ENCODE measurements at places on chromosomes 2 and 18.
A peak's percentile ranks its signal among the peaks of the same experiment; 100 is the strongest.

GRCh38 chr2:197828464-197829135, 24.2 kb downstream of the PLCL1 start:
- no peak for DNase-seq

- no peak for DNase-seq
Observed at GRCh38 chr2:98555696-98556095, 52.6 kb downstream of the COA5 start.

DNA sequence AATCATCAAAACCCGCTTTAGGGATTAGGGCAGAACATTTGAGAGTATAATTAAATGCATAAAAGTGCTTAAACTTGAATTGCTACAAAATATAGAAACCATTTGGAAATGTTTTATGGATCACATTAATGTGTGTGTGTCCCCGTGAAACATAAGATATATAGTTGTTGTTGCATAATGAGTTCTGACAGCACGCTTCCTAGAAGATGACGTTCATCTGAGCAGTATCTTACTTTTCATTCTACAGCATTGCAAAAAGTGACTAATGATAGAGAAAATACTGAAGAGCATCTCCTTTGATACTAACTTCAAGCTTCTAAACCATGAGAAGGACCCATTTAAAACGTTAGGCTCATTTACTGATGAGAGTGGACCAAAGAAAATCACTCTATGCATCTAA, 63.7 kb downstream of the SLC8A1 start:
- no peak for DNase-seq

- DNase-seq = no peak
Observed at GRCh38 chr18:47427923-47428637, 176.6 kb upstream of the SKOR2 start.

- DNase-seq = no peak
Observed at GRCh38 chr2:29700560-29700959, 220.8 kb downstream of the ALK start.

- no peak for DNase-seq
Observed at GRCh38 chr2:116094196-116094595, 1651.8 kb downstream of the DPP10 start.

DNA sequence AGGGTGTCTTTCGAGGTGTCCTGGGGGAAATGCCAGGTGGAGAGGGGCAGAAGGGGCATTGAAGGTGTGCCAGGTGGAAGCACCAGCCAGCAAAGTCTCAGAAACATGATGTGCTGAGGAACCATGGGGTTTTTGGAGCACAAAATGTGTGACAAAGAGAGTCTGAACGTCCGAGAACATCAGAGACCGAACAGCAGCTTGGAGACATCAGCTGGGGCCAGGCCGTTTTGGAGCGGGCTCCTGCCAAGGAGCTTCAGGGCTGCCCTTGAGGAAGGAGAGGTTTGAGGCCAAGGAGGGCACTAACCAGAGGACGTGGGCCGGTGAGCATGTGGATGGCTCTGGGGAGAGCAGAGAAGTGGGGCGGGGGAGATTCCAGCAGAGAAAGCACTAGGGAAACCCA, 5.3 kb upstream of the MBP start:
- DNase-seq = no peak

- peak; percentile 1 for DNase-seq
Observed at GRCh38 chr2:178761759-178762371, 45.4 kb downstream of the TTN start.

DNA sequence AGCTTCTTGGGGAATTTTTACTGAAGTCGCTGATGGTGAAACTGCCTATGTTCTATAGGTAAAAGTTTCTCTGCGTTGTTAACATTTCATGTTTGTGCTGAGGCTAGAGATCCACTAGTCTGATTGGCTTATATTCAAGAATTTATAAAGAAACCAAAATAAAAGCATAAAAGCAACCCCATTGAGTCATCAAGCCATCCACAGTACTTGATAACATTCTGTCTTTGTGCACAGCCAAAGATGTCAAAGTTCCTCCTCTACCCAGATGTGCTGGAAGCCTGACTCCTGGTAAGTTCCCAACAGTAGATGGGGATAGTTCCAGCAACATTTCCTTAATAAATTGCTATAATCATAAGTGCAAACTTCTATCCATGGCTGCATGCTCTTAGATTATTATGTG, 107.8 kb downstream of the TANC1 start:
- DNase-seq = no peak

DNA sequence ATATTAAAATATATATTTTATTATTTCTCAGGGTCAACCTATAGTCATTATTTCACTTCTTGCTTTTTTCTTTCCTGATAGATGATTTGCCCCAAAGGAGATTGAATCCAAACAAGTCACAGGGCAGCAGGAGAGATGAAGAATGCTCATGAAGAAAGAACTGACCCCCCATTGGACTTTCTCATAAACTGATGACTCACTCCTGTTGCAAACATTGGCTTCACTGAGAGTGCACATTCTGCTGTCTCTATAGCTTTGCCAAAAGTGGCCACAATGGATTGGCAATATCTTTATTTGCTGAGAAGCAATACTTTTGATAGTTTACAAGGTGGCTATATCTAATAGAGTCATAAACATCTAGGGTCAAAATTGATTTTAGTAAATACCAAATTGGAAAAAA, 55.9 kb upstream of the ZNF385B start:
- DNase-seq = no peak

GRCh38 chr2:72012886-72013574, 134.6 kb downstream of the CYP26B1 start:
- DNase-seq = no peak

- no peak for DNase-seq
Observed at GRCh38 chr2:182717816-182718215, 1.8 kb downstream of the DNAJC10 start.

DNA sequence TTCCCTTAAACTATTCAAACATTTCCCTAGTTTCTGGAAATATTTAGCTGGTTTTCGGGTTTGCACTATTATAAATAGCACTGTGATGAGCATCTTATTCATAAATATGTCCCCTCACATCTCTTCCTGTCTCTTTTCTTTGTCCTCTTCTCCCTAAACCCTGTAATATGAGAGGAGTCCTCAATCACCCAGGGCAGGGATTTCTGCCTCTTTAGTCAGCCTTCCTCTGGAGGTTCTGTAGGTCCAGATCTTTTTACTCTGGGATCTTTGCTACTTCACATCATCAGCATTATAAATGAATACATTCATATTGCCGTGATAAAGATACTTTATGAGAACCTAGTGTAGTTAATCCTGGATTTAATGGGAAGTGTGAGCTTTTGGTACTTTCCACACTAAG, 87.9 kb upstream of the TTN start:
- no peak for DNase-seq

GRCh38 chr18:29586210-29586609, 1409.3 kb upstream of the CDH2 start:
- no peak for DNase-seq

DNA sequence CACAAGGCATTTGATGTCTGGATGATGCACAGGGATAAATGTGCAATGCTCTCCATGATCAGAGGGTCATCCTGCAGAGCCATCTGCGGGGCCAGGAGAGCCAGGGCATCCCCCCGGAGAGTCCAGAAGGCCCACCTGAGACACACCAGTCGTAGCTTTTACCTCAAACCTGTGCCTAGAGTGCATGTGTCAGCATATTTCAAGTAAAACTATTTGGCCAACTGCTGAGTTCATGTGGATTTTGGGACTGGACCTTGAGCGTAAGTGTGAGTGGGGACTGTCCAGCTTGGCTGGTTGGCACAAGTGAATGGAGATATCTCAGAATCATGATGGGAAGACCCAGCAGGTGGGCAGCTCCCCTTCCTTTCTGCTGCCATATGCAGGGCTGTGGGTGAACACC, 147.8 kb upstream of the TPO start:
- DNase-seq = no peak

DNA sequence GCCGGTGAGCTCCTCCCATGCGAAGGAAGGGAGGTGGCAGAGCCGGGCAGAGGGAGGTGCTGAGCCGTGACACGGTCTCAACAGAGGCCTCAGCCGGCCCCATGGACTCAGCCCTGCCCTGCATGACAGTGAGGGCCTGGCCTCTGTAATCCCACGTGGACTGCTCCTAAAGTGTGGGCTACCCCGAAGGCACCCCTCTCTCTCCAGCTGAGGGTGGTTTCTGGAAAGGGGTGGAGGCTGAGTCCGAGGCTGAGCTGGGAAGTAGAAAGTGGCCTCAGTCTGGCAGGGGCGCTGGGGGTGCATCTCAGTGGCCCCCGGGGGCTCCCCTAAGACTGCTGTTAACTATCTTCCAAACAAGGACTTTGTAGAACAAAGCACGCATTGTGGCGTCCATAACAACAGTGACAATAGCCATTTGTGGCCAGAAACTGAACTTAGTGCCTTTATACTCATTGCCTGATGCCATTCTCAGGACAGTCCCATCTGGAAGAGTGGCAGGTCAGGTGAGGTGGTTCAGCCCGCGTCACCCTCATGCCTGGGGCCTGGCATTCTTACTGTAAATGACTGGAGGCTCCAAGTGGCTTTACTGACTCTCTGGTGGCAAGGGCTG, 192.4 kb downstream of the TWIST2 start:
- DNase-seq = no peak

- no peak for DNase-seq
Observed at GRCh38 chr18:50790948-50791347, 28.9 kb downstream of the MRO start.

GRCh38 chr2:239269916-239270315, 130.9 kb downstream of the HDAC4 start:
- no peak for DNase-seq

- no peak for DNase-seq
Observed at GRCh38 chr2:196328088-196328680, 156.8 kb upstream of the STK17B start.

DNA sequence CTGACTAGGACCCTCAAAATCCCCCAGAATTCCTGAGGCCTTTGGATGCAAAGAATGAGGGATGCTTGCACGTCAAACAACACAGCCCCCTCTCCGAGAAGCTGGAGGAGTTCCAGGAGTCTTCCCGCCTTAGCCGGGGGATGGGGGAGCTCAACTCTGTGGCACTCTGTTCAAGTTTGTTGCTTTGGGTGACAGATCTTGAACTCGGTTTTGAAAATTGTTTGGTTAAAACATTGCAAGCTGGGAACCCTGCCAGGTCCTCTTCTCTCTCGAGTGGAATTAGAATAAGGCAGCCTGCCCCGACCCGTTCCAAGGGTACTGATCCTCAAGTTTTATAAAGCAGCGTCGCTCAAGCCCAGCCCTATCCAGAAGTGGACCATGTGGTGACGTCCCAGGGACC, 244.1 kb downstream of the LOXHD1 start:
- no peak for DNase-seq

DNA sequence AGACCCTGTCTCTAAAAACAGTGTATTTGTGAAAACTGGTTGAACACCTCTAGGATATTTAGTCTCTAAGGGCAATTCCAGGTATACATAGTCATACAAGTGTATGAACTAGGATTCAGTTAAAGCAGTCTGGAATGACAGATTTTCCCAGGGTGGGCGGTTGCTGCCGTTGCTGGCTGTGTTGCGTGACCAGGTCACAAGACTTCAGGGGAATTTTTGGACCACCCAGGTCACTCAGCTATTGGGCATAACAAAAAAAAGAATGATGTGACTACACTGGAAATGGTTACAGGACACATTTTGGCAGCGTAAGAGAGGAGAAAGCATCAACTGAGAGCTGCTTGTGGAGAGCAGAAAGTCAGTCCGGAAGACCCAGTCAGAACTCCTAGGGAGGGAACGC, 58.0 kb upstream of the ZBTB7C start:
- DNase-seq = no peak

- no peak for DNase-seq
Observed at GRCh38 chr2:61218817-61219170, 56.8 kb downstream of the C2orf74 start.

- DNase-seq = no peak
Observed at GRCh38 chr2:88036182-88036581, 19.4 kb downstream of the KRCC1 start.

- no peak for DNase-seq
Observed at GRCh38 chr2:197969391-197969893, 165.0 kb downstream of the PLCL1 start.

- no peak for DNase-seq
Observed at GRCh38 chr18:75391279-75392225, 36.0 kb downstream of the SMIM21 start.

DNA sequence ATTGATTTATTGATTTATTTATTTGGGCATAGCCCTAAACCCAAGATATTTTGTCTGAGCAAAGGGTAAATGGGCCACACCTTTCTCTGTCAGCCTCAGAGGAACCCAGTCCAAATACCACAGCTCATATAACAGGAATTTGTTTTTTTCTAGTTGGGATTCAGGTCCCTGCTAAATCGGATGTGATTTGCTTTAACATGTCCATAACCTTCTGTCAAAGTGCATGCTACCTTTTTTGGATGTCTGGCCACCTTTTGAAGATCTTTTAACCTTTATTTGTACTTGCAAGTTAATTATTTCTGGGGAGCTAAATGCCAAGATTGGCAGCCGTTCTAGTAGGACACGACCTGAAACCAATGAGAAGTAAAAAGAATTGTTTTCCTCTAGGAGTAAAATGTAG, 303.2 kb upstream of the UBE2E3 start:
- no peak for DNase-seq

GRCh38 chr2:197813093-197813787, 8.8 kb downstream of the PLCL1 start:
- DNase-seq = no peak

GRCh38 chr2:239444626-239445577, 44.1 kb upstream of the HDAC4 start:
- no peak for DNase-seq

DNA sequence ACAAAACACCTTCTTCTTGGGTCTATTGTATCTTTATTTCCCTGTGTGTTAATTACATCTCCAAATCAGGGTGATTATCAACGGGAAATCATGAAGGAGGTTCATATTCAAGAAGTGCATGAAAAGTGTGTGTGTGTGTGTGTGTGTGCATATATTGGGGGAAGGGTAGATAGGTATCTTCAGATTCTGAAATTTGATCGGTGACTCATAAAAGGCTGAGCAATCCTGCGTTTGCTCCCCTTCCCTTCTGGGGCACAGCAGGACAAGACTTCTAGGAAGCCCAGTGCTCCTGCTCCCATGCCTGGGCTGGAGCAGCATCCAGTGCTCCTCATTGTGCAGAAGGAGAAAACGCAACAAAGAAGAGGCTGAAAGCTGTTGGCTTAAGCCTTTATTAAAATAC, 25.8 kb downstream of the MC5R start:
- DNase-seq = no peak

GRCh38 chr18:57390044-57390443, 37.7 kb downstream of the ST8SIA3 start:
- DNase-seq = no peak

DNA sequence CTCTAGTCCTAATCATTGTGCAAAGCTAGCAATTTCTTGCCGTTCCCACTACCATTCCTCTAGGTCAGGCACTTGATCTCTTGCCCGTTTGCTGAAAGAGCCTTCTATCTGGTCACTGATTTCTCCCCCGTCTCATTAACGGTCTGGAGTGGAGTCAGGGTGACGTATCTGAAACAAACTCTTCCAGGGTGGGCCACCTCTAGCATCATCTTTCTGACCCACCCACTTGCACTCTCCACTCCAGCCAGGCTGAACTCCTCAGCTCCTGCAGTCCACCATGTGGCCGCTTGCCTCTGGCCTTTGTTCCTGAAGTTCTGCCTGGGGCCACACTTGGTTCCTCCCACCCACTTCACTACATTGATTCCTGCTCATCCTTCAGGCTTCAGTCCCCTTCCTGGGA, 13.3 kb downstream of the BCL2 start:
- no peak for DNase-seq

- DNase-seq = no peak
Observed at GRCh38 chr18:4157352-4157751, 297.8 kb downstream of the DLGAP1 start.
